Choroid plexus epithelial cell (primary cell): ENCODE measurements at places on chromosomes 5 and 9.

DNA sequence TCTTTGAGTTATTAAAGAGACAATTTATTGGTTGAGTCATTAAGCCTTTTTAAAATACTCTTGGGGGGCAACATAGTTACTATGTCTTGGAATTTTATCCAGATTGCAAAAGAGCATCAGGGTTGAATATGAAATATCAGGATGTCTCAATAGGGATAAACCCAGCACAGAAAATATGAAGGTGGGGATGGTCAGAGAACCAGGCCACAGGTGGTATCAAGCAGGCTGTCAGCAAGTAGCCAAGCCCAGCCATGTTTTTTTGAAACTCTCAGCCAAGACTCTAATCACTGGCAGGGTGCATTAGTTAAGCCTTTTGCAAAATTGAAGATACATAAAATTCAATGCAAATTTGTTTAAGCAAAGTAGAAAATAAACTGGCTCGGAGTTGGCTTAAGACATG lies 468.9 kb downstream of the DTWD2 start:
- DNase-seq: no peak

- no peak for DNase-seq
Measured at GRCh38 chr5:95350631-95351030, 40.5 kb upstream of the FAM81B start.

- DNase-seq: no peak
Measured at GRCh38 chr5:4983701-4984100, 156.4 kb upstream of the ADAMTS16 start.

GRCh38 chr9:84711936-84712335 lies 42.4 kb downstream of the NTRK2 start:
- DNase-seq: peak; percentile 1

GRCh38 chr9:5586391-5586802 lies 42.5 kb upstream of the RIC1 start:
- peak; percentile 65 for DNase-seq

DNA sequence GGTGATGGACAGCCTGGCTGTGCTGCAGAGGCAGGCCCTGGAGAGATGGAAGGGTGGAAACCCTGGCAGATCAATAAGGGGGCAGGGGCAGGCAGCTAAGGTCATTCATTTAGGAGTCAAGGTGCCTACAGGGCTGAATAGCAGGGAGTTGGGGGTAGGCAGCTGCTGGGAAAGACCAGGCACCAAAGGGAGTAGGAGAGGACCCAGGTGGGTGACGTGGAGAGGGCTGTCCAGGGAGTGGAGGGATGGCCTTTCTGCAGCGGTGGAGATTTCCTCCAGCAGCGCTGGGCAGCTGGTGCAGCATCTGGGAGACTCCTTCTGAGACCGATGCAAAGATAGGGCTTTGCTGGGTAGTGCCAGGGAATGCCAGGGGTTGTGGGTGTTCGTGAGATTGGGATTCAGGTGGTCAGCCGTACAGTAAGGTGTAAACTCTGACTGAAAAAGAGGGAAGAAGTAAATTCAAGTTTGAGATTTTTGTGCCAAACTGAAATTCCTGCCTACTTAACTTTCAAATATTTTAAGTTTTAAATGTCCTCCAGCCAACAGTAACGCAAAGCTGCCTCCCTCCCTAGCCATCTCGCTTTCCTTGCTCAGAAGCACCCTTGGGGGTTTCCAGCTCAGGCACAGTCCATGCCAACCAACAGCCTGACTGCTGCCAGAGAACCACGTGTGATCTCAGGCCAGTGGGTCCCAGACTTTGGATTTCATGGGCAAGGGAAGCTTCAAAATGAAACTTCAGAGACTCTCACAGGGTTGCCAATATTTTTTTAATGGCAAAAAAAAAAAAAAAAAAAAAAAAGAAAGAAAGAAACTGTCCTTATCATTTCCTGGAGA lies 18.6 kb upstream of the ANGPTL2 start:
- no peak for DNase-seq

- peak; percentile 97 for DNase-seq
Measured at GRCh38 chr9:34665381-34666250, 3.2 kb upstream of the CCL27 start.

DNA sequence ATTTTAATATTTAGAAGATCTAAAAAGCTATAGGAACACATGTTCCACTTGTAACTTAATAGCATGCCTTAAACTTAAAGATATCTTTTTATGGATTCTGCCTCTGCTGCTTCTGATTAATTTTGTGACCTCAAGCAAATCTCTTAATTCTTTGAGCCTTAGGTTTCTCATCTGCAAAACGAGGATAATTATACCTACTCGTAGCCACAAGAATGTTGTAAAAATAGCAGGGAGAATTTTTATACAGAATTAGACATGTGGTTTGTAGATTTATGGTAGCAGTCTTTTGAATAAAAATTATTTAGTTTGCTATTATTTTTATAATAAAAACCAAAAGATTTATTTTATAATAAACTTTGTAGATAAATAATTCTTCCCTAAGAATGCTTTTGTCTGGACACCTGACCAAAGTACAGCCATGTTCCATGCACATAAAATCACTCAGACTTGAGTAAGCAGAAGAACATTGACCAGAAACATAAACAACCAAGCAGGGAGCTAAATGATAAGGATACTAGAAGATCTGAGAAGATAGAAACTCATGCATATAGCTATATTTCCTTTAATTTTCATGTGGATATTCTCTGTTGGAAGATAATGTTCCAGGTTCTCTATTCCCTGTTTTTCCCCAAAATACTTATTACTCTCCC lies 18.5 kb downstream of the C9orf85 start:
- DNase-seq: peak; percentile 22

DNA sequence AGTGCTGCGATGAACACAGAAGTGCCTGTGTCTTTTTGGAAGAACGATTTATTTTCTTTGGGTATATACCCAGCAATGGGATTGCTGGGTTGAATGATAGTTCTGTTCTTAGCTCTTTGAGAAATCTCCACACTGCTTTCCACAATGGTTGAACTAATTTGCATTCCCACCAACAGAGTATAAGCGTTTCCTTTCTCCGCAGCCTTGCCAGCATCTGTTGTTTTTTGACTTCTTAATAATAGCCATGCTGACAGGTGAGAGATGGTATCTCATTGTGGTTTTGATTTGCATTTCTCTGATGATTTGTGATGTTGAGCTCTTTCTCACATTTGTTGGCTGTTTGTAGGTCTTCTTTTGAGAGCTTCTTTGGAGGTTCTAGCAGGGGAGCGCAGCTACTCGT lies 134.6 kb downstream of the TENT4A start:
- DNase-seq: no peak

DNA sequence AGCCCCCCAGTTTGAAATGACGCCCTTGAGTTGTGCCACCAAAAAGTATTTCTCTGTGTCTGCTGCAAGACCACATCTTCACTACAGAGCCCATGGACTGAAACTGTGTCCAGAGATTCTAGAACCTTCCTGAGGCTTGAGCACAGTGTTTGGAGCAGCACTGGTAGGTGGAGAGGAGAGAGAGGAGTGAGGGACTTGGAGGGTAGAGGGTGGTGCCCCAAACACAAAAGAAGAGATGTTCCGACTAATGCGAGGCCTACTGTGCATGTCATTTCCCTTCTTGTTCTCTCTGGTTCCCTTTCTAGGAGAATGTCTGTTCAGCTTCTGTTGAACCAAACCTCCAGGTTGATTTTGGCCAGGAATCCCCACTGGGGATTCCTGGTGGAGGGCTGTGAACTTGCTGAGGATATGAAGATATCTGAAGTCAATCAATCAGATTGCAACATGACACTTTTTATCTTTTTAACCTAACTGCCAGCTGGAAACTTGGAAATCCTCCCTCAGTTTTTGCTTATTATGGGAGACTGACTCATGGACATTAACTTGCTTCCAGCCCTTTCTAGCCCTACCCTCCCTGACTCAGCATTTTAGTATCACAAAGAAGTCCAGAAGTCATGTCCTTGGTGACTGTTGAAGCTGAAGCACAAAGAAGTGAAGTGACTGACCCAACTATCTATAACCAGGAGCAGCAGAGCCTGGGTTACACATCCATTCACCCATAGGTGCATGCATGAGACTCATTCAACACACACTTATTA lies 154.5 kb downstream of the NR3C1 start:
- DNase-seq: peak; percentile 61

- no peak for DNase-seq
Measured at GRCh38 chr5:152511531-152512132, 106.6 kb upstream of the NMUR2 start.

- DNase-seq: peak; percentile 79
Measured at GRCh38 chr5:142716963-142717362, 31.1 kb upstream of the FGF1 start.

DNA sequence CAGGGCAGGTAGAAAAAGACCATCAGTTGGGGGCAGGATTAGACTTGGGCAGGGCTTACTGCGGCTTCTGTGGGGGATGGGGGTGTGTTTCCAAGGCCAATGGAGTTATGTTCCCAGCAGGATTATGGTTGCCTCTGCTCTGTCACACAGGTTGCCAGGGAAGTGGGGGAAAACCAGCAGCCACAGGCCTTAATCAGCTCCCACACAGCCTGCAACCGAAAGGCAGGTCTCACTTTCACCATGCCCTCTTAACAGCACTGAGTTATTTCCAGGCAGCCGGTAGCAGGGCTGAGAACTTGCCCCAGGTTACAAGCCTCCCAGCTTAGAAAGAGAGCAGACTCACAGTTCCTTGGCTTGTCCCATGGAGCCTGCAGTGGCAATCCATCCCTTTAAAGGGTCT lies 205.5 kb downstream of the FGF10 start:
- DNase-seq: no peak

DNA sequence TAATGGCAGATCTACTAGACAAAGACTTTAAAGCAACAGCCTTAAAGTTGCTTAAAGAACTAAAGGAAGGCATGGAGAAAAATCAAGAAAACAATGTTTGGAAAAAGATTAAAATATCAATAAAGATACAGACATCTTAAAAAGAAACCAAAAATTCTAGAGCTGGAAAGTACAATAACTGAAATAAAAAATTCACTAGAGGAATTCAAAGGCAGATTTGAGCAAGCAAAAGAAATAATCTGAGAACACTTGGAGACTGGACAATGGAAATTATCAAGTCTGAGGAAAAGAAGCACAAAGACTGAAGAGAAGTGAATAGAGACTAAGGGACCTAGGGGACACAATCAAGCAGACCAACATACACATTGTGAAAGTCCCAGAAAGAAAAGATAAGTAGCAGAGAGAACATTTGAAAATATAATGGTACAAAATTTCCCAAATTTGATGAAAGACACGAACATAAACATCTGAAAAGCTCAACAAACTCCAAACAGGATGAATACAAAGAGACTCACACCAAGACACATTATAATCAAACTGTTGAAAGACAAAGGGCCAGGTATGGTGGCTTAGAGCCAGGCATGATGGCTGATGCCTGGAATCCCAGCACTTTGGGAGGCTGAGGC lies 26.3 kb downstream of the SIL1 start:
- no peak for DNase-seq

DNA sequence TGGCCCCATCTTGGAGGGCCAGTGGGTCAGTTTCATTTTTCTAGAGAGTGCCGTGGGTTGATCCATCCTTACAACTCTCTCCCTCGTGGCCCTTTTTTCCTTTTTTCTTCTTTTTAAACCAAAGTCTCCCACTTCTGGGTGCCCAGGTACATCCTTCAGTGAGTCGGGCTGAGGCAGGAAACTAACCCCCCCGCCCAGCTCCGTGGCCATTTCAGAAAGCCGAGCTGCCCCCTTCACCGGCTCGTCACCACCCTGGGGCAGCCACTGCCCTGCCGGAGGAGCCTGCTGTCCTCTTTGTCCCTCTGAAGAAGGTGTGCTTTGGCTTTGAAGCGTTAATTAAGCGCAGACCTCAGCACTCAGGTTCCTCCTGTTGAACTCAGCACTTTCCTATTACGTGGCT lies 5.2 kb downstream of the CFAP77 start:
- no peak for DNase-seq

- DNase-seq: no peak
Measured at GRCh38 chr9:90855208-90855902, 53.7 kb downstream of the SYK start.

DNA sequence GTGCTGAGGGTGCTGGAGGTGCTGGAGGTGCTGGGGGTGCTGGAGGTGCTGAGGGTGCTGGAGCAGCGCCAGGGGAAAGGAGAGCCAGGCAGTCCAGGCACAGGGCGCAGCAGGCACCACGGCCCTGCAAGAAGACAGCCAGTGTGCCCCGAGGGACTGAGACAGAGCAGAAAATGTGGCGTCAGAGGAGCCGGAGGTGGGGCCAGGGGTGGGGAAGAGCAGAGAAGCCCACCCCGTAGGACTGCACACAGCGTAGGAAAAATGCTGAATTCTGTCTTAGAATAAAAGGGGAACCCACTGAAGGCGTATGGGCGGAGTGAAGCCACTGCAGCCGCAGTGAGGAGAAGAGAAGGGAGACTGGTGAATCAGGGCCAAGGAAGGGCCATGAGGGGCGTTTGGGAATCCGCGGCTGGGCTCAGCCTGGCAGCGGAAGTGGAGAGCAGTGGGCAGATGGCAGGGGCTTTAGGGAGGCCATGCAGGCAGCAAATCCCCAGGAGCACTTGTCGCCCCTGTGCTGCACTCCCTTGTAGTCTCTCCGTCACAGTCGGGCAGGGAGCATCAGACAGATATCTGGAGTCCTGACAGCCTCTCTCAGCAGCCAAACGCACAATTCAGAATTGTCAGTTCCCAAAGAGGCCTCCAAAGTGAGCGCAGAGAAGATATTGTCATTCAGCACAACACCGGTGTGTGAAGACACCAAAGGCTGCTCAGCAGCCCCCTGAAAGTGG lies 35.9 kb upstream of the LECT2 start:
- no peak for DNase-seq

GRCh38 chr5:163276466-163276865 lies 160.9 kb upstream of the CCNG1 start:
- DNase-seq: no peak

- DNase-seq: peak; percentile 16
Measured at GRCh38 chr5:82707741-82708140, 369.5 kb downstream of the TMEM167A start.

- DNase-seq: peak; percentile 38
Measured at GRCh38 chr5:117590944-117591343, 1016.3 kb upstream of the SEMA6A start.

DNA sequence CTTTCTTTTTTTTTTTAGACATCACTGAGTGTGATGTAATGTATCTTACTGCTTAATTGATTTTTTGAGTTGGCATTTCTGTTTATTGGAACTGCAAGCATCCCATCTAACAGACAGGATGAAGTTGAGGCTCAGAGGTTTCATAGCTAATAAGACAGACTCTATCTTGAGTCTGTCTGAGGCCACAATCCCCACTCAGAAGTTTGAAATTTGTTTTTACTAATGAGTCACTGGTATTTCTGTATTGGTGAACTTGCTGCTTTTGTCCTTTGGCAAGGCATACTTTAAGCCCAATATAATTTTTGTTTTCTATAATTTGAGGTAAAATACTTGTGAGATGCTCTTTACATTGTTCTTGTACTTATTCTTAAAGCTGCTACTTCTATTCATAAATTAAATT lies 491.2 kb downstream of the PSAT1 start:
- DNase-seq: peak; percentile 54

DNA sequence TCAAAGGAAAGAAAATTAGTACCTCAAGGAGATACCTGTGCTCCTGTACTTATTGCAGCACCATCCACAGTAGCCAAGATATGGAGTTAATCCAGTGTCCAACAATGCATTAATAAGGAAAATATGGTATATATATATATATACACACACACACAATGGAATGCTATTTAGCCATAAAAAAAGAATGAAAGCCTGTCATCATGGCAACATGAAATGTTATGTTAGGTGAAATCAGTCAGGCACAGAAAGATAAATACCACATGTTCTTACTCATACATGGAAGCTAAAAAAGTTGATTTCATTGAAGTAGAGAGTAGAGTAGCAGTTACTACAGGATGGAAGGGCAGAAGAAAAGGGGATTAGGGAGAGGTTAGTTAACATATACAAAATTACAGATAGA lies 601.5 kb downstream of the ANXA1 start:
- DNase-seq: peak; percentile 68
